ENCODE measurements at places on chromosomes 6 and 20. TPM values are rescaled to one million over a fixed set of nuclear protein-coding genes. Genes with fewer than 3 reads are reported as not detected.
A peak's percentile ranks its signal among the peaks of the same experiment; 100 is the strongest.

PRDM13 gene
- total RNA-seq, result 1.3 TPM

- no peak overlapping the region for H3K27ac ChIP-seq
- no peaks in the 10 kb centered on the region for H3K27me3 ChIP-seq
- peaks cover 15% of the 10 kb centered on the region for H3K4me1 ChIP-seq
- no peaks in the 10 kb centered on the region for H3K36me3 ChIP-seq
Measured at GRCh38 chr20:7836076-7836475, 104.2 kb downstream of the HAO1 start.

- no peak overlapping the region for H3K27ac ChIP-seq
- H3K36me3 ChIP-seq, result no peaks in the 10 kb centered on the region
- no peaks in the 10 kb centered on the region for H3K27me3 ChIP-seq
Measured at GRCh38 chr6:24019830-24020229, 106.2 kb upstream of the NRSN1 start.

SLC17A1 gene
- not detected for total RNA-seq

GRCh38 chr6:87664921-87665485 is 37.0 kb downstream of the AKIRIN2 start:
- H3K4me3 ChIP-seq, result no peak overlapping the region
- DNase-seq, result no peak
- peaks cover 8% of the 10 kb centered on the region for H3K36me3 ChIP-seq
- H3K27ac ChIP-seq, result no peak overlapping the region
- H3K27me3 ChIP-seq, result no peaks in the 10 kb centered on the region

DNA sequence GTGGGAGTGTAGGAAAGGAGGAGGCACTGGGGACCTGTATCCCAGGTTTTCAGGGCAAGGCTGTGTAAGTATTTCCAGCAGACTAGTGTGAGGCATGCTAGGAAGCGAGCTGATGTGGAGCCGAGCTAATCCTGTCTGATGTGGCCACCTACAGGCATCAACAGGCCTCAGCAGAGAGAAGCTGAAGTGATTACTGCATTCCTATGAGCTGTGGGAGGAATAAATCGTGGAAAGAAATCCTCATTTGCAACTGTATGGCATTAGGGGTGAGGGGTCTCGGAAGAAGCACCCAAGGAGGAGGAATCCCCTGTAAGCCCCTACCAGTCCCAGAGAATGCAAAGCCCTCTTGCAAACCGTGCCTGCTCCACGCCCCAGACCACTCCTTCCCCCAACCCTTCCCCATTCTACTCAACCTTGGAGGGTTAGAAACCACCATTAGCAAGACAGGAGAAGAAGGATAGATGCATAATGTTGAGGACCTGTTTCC is 41.6 kb downstream of the C6orf15 start:
- no peak overlapping the region for H3K4me3 ChIP-seq
- DNase-seq, result peak; percentile 75
- H3K27ac ChIP-seq, result no peak overlapping the region
- H3K36me3 ChIP-seq, result no peaks in the 10 kb centered on the region
- H3K4me1 ChIP-seq, result no peaks in the 10 kb centered on the region
- no peaks in the 10 kb centered on the region for H3K27me3 ChIP-seq

PRR18 gene
- not detected for total RNA-seq

GRCh38 chr20:36587388-36588070 is 14.1 kb downstream of the TGIF2 start:
- H3K36me3 ChIP-seq, result peaks cover 51% of the 10 kb centered on the region
- H3K4me3 ChIP-seq, result no peak overlapping the region
- no peak overlapping the region for H3K27ac ChIP-seq

All from Calu3 (cell line).